ENCODE measurements at places on chromosomes 16 and 17.

GRCh38 chr17:49552070-49552751 lies 23.5 kb upstream of the NXPH3 start:
- DNase-seq: no peak

DNA sequence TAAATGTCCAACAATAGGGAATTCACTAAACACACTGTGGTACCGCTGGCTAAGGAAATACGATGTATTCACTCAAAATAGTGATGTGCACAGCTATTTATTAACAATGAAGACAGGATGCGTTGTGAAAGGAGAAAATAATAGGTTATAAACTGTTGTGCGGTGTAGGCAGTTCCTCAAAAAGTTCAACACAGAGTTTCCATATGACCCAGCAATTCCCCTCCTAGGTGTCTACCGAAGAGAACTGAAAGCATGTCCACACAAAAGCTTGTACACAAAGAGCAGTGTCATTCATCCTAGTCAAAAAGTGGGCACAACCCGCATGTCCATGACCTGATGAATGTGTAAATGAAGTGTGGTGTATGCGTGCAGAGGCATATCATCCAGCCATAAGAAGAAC lies 1.2 kb upstream of the CES1 start:
- DNase-seq: no peak

- DNase-seq: no peak
Measured at GRCh38 chr17:38939987-38940386, 14.6 kb downstream of the LASP1NB start.

- DNase-seq: no peak
Measured at GRCh38 chr17:62818526-62818925, 10.4 kb upstream of the MARCHF10 start.

DNA sequence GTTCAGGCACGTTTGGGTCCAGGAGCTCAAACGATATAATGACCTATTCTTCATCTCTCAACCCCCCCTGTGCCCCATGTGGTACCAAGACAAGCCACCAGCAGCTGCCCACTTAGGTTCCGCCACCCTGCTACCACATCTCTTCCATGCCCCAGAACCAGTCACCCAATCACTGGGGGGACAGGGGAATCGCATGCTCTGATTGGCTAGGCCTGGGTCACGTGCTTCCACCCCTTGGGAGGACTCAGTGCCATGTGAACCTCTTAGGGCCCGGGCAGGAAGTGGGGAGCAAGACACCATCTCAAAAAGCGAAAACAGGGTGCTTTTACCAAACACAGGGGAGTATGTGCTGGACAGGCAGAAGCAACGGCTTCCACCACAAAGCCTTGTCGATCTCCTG lies 91.3 kb downstream of the KATNIP start:
- no peak for DNase-seq

- no peak for DNase-seq
Measured at GRCh38 chr17:51391982-51392654, 131.8 kb downstream of the UTP18 start.

GRCh38 chr17:31431098-31431851 lies 39.8 kb downstream of the RAB11FIP4 start:
- DNase-seq: no peak

DNA sequence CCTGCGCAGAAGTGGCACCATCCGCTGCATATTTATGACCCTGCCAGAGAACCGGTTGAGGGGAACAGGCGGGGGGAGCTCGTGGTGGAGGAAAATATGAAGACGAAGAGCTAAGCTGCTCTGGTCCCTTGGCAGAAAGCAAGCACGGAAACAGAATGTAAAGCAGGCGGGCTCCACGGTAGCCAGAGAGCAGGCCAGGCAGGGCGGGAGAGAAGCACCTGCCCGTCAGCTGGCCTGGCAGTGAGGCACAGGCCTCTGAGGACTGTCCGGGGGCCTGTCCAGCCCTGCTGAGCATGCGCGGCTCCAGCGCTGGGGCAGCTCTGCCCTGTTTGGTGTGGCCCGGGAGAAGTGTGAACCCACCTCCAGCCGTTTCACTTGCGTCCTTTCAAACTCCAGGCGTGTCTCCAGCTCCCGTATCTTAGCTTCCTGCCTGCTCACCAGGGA lies 46.7 kb downstream of the PIPOX start:
- DNase-seq: no peak

DNA sequence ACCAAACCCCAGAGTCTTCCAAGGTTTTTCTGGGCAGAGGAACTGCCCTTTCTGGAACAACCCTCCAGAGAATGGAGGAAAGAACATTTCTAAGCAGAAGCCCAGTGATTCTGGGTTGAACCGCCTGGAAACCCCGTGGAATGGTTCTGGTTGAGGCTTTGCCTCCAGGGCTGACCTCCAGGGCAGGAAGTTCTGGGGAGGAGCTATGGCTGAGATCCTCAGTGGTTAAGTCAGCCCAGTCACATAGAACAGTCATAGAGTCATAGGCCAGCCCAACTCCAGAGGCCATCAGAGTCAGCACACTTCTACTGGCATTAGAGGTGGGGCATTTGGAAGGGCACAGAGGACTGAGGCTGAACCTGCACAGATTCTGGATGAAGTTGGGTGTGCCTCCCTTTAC lies 65.9 kb downstream of the SPACA3 start:
- no peak for DNase-seq

GRCh38 chr16:80051040-80051439 lies 450.5 kb upstream of the MAF start:
- no peak for DNase-seq

- peak; percentile 24 for DNase-seq
Measured at GRCh38 chr17:66426397-66427033, 124.1 kb downstream of the PRKCA start.

- no peak for DNase-seq
Measured at GRCh38 chr17:1607971-1608320, 20.7 kb downstream of the SLC43A2 start.

GRCh38 chr17:80782536-80783427 lies 208.9 kb upstream of the CHMP6 start:
- DNase-seq: peak; percentile 39

- peak; percentile 52 for DNase-seq
Measured at GRCh38 chr17:55090079-55090492, 121.5 kb downstream of the STXBP4 start.

DNA sequence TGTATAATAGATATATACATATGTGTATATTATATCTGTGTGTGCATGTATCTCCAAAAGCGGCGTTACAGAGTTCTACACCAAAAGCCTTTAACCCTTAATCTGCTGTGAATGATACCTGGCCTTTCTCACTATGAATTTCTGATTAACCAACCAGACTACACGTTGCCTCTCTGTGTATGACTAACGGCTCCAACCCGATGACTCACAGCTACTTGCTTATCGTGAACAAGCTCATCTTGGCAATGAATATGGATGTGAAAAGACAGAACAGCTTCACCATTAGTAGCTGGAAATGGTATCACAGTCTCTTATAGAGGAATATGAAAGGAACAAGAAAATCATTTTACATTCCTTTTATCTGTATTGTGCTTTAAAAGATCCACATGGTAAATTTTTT lies 23.8 kb upstream of the ARHGAP44 start:
- no peak for DNase-seq

GRCh38 chr17:17225901-17226300 lies 11.1 kb downstream of the FLCN start:
- no peak for DNase-seq

DNA sequence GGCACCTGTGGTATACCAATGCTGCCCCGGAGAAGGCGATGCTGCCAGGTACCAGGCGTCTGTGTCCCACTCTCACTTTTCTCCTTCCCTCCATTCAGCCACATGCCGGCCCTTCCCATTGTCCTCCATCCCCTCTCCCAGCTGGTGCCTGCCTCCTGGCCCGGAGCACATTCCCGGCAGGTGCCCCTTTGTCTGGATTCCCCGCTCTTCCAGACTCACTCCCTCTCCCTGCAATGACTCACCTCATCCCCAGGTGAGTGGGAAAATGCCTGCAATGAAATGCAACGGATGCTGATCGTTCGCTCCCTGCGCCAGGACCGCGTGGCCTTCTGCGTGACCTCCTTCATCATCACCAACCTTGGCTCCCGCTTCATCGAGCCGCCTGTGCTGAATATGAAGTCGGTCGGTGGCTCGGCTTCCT lies 10.4 kb upstream of the KDM6B start:
- no peak for DNase-seq

DNA sequence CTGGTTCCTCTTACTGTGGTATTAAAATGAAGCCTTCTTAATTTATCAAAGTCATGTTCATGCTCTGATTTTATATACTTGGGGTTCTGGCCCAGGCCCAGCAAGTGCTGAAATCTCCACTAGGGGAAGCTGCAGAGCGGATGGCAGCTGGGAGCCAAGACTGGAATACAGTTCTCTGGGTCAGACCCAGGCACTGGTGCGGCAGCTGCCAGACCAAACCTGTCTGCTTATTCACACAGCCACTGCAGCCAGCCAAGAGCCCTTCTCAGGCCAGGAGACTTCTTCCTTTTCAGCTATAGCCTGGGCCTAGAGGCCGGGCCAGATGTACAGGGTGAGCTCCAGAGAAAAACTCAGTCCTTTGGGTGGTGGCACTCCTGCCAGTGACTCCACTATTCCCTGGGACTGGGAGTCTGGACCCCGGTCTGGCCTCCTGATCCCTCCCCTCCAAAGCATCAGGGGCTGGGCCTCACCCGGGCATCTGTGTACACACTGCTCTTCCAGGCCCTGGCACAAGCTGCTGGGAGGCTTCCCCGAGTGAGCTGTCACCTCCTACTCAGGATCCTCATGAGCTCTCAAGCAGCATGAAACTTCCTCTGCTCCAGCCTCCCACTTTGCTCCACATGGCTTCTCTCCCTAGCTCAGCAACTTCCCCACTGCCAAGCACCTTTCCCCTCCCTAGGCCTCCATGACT lies 24.4 kb downstream of the ATP6V0D1 start:
- no peak for DNase-seq

Measured in activated effector memory CD4-positive, alpha-beta T cell treated with Interleukin-2 at 50 U/mL for 16 hours (primary cell).